ENCODE measurements at places on chromosomes 5 and 9.

- DNase-seq, result no peak
These were observed 117.8 kb downstream of the MAST4 start for GRCh38 chr5:66713998-66714397.

GRCh38 chr5:14759744-14760547, 95.4 kb downstream of the OTULIN start:
- DNase-seq, result no peak

DNA sequence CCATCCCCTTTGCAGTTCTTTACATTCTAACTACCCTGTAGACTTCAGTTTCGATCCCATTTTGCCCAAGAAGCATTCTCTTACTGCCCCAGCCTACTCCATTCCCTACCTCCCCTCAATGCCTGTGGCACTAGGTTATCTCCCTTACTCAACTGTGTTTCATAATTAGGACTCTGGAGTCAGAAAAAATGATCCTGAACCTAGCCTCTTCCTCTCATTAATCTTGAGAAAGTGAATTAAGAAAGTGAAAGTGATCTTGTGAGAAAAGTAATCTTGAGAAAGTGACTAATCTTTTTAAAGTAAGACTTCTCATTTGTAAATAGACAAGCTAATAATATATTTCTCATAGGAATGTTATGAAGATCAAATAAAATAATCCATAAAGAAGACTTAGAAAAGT, 444.0 kb upstream of the TRPC7 start:
- DNase-seq, result no peak

DNA sequence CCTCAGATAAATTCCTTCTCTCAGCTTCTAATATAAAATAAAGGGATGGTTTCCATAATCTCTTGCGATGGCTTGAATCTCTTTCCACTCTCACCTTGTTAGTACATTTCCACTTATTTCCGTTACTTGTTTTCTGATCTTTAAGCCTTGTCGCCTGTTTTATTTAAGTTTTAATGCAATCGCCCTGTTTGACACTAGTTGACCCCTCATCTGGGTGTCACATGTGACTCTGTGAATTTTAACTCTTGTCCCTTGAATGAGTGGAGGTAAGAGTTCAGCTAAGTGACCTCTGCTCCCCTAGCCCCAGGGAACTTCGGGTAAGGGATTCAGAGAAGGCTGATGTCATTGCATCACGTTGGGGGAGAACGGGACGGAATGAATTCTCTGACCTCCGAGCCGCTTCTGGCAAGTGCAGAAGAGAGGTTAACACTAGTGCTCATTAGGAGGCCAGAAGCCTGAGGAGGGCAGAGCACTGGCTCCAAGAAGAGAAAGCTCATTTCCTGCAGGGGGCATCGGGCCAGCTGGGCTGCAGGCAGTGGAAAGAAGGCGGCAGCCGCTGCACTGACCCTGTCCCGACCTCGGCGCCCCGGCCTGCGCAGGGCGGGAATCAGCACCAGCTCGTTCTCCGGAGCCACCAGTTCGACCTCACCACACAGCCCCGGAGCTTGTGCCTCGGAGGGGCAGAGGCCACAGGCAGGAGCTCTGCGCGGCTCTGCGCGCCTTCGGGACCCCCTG, 569 bp downstream of the HINT2 start:
- no peak for DNase-seq

- no peak for DNase-seq
These were observed 62.0 kb downstream of the TEX10 start for GRCh38 chr9:100290714-100291113.

- DNase-seq, result no peak
These were observed 4.4 kb downstream of the SPRY4 start for GRCh38 chr5:142320430-142320738.

DNA sequence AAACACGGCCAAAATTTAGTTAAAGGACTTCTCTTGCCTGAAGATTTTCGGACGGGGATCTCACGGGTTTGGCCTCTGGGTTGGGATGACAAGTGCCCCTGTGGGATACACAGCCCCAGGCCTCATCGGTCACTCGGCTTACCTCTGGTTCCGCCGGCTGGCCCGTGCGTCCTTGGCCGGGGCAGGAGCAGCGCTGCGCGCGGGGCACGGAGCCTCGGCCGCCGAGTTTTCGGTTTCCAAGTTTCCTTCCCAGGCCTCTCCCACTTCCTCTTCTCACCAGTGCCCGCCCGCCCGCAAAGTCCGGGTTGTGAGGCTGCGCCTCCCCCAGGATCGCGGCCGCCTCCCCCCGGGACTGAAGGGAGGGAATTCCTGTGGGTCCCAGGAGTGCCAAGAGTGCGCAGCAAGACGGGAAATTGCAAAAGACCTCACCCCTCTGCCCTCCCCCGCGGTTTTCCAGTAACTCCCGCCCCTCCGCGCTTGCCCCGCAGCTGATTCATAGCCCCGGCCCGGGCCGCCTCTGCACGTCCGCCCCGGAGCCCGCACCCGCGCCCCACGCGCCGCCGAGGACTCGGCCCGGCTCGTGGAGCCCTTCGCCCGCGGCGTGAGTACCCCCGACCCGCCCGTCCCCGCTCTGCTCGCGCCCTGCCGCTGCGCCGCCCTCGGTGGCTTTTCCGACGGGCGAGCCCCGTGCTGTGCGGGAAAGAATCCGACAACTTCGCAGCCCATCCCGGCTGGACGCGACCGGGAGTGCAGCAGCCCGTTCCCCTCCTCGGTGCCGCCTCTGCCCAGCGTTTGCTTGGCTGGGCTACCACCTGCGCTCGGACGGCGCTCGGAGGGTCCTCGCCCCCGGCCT, at the start of gene OSMR:
OSMR (plus strand) TSS at position 487 of the 853 bp plus-strand sequence. CDS start 23,033 bp downstream, outside the sequence.
- no peak for DNase-seq

DNA sequence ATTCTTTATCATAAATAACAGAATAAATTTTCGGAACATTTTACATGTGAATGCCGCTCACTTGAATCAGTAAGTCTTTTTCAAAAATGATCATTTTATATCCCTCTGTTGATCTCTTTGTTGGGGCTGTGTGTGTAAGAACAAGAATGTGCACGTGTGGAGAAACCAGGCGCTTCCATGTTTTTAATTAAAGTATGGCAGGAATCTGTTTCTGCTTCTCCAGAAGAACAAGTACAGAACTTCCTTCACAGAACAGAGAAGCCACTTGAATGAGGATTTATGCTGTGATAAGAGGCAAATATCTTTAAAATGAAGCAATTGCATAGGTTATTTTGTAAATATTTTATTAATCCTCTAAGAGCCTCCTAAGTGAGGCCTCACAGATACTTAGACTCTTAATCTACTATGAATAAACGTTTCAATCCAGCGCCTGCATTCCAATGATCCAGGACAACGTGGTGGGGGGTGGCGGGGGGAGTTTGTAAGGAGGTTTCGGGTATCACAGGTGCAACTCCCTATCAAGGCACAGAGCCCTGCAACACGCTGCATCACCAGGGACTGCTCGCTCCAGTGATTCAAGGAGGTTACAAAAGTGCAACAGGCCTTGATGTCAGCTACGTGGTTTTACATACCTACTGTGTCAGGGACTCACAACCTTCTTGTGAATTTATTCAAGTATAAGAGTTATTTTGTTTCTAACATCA, 409.2 kb downstream of the BNC2 start:
- DNase-seq, result no peak

DNA sequence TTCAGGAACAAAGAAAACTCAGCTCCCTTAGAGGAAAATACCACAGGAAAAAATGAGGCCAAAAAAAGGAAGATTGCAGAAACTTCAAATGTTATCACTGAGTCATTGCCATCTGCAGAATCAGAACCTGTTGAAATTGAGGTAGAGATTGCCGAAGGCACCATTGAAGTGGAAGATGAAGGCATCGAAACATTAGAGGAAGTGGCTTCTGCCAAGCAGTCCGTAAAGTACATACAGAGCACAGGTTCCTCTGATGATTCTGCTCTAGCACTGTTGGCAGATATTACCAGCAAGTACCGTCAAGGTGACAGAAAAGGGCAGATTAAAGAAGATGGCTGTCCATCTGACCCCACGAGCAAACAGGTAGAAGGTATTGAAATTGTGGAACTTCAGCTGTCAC, 30.8 kb upstream of the NIM1K start:
- no peak for DNase-seq

DNA sequence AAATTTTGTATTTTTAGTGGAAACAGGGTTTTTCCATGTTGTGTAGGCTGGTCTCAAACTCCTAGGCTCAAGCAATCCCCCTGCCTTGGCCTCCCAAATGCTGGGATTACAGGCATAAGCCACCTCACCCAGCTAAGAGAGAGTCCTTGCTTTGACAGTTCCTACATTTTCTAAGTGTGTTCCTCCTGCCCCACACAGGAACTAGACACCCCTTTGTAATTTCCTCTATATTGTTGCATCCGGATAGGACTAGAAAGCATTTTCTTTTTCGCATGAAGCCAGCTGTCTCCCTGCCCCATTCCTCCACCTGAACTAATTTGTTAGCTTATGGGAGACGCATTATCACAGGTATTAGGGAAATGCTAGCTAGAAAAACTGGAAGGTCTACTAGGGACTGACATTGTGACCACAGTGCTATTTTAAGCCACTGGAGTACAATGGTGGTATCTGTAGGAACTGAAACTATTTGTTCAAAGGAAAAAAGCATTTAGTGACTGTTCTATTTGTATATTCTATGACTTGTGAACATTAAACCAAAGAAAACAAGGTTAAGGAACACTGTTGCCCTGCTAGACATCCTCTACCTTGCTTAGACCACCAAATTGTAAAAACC, 214.1 kb downstream of the SMARCA2 start:
- DNase-seq, result no peak

- DNase-seq, result no peak
These were observed 65.5 kb downstream of the GNG10 start for GRCh38 chr9:111726949-111727348.

GRCh38 chr9:71886015-71886414, 25.0 kb downstream of the ABHD17B start:
- DNase-seq, result no peak

DNA sequence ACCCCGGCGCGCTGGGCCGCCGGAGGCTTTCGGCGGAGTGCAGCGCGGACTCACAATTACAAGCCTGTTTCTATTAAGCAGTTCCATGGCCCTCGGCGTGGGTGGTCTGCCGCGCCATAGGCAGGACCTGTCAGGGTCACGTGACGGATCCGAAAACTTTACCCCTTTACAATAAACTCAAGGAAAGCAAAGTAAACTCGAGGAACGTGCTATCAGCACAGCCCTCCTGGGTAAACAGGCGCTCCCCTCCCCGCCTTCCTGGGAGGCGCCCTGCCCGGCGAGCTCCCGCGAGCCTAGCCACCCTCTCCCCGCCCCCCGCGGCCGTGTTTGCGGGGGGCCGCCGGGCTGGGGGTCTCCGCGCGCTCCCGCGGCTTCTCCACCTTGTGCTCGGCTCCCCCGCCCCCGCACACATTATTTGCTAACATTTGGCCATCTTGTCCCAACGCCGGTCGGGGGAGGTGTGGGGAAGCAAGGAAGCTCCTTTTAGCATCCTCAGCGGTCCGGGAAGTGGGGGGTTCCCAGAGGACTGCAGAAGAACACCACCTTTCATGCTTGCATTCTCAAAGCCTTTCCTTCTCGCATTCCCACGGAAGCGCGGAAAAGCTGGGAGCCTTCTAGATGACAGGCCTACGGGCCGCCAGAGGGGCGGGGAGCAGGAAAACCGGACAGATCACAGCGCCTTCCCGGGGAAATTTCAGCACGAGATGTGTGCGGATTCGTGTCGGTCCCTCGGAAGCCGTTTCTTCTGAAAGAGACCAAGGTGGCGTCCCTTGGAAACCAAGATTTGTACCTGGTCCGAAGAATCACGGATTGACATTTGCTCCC, at the start of gene PTCH1:
PTCH1 (minus strand) TSS at position 238 of the 825 bp plus-strand sequence.
- no peak for DNase-seq

- DNase-seq, result no peak
These were observed 32.6 kb upstream of the LHX2 start for GRCh38 chr9:123978981-123979380.

- no peak for DNase-seq
These were observed 2.6 kb downstream of the NKD2 start for GRCh38 chr5:1011226-1011631.

DNA sequence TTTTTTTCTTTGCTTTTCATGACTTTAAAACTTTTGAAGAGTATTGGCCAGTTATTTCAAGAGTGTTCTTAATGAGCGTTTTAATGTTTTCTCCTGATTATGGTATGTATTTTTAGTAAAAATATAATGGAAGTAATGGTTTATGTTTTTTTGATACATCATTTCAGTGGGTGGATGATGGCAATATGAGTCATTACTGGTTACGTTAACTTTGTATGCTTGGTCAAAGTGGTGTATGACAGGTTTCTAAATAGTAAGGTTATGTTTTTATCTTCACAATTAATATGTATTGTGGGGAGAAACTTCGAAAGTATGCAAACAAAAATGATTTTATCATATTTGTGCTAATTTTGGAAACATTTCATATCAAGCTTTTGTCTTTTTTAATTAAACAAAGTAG, 176.7 kb upstream of the PRDM9 start:
- DNase-seq, result no peak

- no peak for DNase-seq
These were observed 9.4 kb upstream of the SLC6A7 start for GRCh38 chr5:150180241-150181026.

GRCh38 chr5:173752653-173753052, 135.5 kb upstream of the CPEB4 start:
- DNase-seq, result no peak

GRCh38 chr5:53825926-53826325, 265.5 kb downstream of the NDUFS4 start:
- DNase-seq, result no peak

- no peak for DNase-seq
These were observed 44.6 kb downstream of the DMRT2 start for GRCh38 chr9:1094749-1095148.

DNA sequence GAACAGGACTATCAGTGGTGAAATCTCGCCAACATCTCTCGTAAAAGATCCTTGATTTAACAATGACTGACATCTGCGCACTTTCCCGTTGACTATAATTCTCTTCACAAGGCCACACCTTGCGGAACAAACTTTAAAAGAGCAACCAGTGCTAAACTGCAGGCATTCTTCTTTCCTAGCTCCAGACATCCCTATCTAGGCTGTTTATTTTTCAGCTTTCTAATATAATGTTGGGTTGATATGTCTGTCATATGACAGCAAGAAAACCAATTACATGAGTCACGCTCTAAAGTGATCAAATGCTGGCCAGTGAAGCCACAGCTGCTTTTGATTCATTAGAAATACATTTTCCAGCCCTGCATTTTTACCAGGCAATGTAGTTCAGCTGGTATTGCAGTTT, 162.5 kb downstream of the ELAVL2 start:
- DNase-seq, result no peak

GRCh38 chr5:89349246-89349980, 466.4 kb upstream of the MEF2C start:
- DNase-seq, result no peak
